SK-N-SH treated with all-trans-retinoic acid at 6 μM for 48 hours (cell line): ENCODE measurements at places on chromosomes 16 and 17.

DNA sequence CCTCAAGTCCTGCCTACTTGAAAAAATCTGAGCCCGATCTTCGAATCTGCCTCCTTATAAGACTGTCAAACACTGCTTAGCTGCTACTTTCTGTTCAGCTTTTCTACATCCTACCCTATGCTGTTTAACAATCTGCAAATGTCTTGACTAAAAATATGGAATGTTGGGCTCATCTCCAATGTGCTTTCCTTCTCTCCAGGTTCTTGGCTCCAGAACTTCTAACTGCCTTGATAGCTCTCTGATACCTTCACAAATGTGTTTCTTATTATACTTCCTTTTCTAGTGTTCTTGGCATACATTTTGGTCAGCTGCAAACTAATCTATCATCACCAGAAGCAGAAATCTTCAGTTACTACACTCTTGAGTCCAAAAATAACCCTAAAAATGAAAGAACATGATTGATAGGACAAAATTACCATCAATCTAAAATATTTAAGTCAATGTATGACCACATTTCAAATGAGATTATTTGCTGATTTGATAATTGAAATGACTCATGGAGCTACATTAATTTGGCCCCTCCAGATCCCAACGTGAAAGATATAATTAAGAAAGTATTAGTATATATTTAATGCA, 372.3 kb upstream of the MON1B start:
- ATAC-seq, result no peak

DNA sequence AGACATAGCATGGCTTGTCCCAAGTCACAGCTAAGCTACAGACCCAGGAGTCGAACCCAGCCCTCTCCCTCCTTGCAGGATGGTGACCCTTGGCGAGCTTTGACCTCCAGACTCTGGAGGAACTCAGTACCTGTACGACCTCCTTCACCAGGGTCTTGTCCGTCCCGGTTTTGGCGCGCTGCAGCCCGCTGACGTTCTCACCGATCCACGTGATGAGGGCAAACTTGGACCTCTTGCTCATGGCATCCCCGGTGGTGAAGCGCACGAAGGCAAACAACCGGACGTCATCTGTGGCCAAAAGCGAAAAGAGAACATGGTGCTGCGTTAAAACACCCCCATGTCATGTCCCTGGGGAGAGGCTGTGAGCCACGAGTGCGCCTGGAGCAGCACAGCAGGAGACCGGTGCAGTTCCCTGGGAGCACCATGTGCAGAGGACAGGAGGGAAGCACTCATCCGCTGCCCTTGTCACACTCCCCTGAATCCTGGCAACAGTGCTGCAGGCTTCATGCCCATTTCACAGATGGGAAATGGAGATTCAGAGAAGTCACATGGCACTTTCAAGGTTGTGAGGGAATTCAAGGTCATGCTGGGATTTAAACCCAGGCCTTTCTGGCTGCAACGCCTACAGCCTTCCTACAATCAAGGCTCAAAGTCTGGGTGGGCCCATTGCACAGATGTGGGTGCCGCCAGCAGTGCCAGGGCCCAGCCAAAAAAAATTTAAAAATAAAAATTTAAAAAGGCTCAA, 27.7 kb downstream of the COTL1 start:
- no peak for ATAC-seq

GRCh38 chr17:17742133-17742621, 60.9 kb downstream of the RAI1 start:
- peak; percentile 13; the same call in 2 of the 3 replicates for ATAC-seq

DNA sequence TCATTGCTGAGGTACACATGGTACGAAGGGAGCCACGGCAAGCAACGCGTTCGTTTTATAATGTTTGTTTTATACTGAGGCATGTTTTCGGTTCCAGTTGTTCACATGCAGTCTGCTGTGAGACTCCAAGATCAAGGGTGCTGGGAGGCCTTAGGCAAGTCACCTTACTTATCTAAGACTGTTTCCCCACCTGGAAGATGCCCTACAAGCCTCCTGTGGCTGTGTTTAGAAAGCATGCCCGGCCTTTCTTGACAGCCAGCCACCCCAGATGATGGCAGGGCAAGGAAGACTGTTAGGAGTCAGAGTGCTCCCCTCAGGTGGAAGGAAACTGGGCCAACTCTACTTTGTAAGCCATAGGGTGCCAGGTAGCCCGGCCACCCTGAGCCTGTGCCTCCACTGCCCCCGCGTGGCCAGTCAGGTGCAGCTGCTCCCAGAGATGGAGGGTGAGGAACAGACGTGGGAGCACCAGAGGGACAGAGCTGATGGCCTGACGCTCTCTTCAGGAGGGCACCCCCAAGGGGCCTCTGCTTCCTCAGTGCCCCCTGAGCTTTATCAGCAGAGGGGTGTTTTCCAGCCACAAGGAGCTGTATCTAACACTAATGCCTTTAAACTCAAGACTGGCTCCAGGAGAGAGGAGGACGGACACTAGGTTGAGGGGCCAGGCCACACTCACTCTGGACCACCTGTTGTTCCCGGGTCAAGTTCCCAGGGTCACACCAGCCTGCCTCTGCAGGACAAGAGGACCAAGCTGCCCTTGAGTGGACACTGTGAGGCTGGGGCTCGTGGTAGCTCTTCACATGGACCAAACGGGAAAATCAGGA, 5.4 kb downstream of the NAT9 start:
- peak; percentile 78 for ATAC-seq

GRCh38 chr16:84115919-84116719, 623 bp downstream of the MBTPS1 start:
- ATAC-seq, result peak; percentile 14

DNA sequence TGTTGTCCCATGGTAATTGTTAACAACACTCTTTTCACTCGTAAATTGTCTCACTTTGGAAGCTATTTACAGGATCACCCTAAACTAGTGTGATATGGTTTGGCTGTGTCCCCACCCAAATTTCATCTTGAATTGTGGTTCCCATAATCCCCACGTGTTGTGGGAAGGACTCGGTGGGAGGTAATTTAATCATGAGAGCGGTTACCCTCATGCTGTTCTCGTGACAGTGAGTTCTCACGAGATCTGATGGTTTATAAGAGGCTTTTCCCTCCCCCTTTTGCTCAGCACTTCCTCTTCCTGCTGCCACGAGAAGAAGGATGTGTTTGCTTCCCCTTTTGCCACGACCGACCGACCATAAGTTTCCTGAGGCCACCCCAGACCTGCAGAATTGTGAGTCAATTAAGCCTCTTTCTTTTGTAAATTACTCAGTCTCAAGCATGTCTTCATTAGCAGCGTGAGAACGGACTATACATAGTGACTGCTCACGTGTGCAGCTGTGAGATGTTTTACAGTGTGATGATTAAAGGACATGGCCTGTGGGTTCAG, 34.4 kb downstream of the DNAH3 start:
- ATAC-seq, result no peak

DNA sequence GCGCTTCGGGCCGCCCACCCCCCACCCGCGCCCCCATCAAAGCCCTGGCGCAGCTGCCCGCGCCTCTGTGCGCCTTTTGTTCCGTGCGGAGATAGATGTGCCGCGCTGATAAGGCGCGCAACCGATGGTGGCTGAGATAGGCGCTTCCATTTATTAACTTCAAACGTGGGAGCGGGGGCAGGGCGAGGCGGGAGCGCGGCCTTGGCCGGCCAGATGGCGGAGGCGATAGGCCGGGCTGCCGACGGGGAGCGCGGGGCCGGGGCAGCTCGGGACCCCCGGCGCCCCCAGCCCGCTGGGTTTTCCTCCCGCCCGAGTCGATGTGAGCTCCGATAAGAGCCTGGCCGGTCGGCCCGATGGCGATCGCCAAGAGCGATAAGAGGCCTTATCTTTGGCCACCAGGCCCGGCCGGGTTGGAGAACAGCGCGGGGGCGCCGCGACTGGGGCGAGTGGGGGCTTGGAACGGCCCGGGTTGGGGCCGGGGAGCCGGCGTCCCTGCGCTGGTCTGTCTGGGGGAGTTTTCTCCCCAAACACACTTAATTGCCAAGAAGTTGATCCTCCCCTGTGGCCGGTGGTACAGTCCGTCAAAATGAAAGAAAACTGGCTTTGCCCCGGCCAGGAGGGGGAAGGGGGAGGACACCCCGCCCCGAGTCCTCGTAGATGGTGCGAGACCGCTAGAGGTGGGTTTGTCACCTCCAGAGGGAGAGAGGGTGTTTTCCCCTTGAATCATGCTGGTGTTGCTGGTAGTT, 2.7 kb downstream of the ZFPM1 start:
- peak; percentile 2; the same call in 1 of the 3 replicates for ATAC-seq

DNA sequence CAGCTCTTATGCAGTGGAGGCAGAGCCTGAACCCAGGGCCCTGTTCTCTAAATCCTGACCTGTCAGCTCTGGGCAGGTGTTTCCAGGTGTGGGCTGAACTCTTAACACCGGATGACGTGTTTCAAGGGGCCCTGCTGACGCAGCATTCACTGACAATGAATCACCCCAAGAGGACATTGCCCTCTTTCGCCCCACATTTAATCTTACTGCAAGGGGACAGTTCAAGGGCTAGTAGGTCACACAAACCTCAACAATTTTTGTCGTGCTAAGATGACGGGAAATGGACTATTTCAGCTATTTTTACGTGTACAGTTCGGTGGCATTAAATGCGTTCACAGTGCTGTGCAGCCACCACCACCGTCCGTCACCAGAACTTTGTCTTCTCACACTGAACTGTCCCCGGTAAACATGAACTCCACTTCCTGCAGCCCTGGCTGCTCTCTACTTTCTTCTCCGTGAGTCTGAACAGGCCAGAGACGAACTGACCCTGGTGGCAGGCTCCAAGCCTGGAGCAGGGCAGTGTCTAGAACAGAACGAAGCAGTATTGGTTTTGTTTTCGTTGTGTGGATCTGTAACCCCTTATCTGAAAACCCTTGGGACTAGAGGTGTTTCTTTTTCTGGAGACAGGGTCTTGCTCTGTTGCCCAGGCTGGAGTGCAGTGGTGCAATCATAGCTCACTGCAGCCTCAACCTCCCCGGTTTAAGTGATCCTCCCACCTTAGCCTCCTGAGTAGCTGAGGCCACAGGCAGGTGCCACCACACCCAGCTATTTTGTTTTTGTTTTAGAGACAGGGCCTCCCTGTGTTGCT, 88.4 kb upstream of the CIBAR2 start:
- no peak for ATAC-seq

DNA sequence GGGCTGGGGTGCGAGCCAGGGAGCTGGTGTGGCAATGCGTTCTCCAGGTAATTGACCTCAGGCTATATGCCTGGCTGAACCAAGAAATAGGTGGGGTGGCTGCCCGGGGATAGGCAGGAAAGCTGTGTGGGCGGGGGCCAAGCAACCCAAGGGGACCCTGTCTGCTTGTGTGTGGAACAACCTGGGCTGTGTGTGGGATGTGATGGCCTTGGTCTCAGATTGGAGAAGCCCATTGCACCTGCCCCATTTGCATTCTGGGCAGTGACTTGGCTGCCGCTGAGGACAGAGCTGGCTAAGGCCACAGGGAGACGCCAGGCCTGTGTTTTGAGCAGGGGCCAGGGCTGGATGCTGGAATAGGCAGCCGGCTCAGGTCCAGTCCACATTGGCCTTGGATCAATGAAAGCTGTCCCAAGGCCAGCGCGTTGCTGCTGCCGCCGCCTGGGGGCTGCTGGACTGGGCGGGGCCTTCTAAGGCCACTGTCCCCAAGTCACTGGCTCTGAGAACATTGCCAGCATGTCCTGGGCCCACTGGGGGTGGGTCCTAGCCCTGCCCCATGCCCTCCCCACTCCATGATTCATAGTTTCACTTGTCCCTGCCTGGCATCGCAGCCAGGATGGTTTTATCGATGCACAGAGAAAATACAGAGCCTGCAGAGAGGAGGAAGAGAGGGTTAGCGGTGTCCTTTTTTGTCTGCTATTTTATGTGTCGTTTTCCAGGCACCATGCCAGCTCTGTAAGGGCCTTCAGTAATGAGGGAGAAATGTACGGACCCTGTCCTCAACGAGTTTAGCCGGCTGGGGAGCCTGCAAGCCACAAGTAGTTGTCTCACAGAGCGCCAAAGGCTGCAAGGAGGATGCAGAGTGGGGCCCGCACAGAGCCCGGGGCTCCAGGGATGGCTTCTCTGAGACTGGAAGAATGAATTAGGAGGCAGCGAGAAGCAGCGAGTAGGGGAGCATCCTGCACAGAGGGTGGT, 43.9 kb downstream of the NKD1 start:
- peak; percentile 62 for ATAC-seq

DNA sequence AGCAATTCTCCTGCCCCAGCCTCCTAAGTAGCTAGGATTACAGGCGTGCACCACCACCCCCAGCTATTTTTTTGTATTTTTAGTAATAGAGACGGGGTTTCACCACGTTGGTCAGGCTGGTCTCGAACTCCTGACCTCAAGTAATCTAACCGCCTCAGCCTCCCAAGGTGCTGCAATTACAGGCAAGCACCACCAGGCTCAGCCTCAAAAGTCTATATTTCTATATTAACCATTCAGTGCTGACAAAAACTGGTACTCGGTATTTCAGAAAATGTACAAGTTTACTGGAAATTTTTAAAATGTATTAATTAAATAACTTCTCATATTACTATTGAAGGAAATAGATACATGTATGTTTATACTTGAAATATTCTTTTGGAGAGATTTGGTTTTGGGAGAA, 1.4 kb upstream of the HEXD start:
- no peak for ATAC-seq

- no peak for ATAC-seq
Observed at GRCh38 chr16:67676516-67676915, 9.9 kb downstream of the C16orf86 start.

DNA sequence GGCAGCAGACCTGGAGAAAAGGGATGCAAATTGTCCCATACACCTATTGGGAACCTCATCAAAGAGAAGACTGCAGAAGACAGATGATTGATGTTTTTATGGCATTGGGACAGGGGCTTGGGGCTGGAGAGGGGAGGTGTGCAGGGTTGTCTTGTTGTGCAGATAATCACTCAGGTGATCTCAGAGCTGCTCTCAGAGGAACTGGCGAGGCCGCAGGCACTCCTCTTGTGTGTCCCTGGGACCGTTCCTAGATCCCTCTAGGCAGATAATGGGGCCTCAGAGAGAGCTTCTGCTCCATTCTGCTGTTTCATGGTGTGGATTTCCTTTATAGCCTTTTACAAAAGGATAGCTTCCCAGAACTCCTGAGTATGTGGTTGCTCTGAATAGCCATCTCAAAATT, 1.6 kb downstream of the RNF213 start:
- ATAC-seq, result no peak

DNA sequence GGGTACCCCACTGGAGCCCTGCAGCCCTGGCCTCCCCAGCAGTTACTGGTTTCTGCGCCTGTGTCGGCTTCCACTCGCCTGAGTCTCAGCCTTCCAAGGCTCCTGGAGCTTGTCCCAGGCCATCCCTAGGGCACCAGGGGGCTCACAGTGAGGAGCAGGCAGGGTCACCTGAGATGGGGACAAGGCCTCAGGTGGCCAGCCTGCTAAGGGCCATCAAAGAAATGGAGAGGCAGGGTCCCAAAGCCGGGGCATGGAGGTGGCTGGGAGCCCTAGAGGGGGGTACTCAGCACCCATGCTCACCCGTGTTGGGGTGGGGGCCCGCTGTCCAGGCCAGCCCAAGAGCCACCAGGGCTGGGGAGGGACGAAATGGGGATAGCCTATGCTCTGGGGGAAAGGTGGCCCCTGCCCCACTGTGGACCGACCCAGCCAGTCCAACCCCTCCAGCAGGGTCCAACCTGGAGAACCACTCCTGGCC, 1.3 kb downstream of the FASN start:
- no peak for ATAC-seq

- ATAC-seq, result no peak
Observed at GRCh38 chr16:55240888-55241287, 83.1 kb upstream of the IRX6 start.
